ENCODE measurements at places on chromosomes 7 and 10.

GRCh38 chr7:50637725-50638643 lies 72.8 kb upstream of the DDC start:
- DNase-seq: no peak

DNA sequence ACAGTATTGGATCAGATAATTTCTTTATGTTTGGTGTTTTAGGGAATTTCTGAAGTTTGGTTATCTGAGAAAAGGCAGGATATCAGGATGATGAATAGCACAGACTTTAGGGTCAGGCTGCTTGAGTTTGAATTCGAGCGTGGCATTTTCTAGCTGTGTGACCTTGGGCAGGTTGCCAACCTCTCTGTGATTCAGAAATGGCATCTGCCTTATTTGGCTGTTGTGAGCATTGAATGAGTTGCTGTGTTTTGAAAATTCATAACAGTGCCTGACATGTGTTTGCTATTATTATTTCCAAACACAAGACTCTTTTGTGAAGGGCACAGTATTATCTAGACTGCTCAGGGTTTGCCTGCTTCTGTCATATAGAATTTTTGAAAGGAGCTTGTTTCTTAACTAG lies 66.9 kb downstream of the NXPH1 start:
- DNase-seq: no peak

DNA sequence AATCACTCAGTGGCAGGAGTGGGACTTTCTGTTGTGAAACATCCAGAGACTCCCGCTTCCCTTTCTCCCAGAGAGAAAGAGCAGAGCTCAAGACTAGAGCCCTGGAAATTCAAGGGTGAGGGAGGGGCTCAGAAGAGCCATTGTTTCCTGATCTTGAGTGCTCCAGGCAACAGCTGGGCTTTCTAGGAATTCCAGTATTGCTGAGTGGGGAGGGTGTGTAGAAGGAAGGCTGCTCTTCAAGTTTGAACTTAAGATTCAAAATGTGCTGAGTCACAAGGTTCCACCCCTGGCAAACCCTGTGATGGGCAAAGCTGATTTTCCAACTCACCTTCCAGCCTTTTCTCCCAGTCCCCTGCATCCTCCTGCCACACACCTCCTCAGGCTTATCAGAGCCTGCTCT lies 42.3 kb upstream of the MSRB2 start:
- no peak for DNase-seq

DNA sequence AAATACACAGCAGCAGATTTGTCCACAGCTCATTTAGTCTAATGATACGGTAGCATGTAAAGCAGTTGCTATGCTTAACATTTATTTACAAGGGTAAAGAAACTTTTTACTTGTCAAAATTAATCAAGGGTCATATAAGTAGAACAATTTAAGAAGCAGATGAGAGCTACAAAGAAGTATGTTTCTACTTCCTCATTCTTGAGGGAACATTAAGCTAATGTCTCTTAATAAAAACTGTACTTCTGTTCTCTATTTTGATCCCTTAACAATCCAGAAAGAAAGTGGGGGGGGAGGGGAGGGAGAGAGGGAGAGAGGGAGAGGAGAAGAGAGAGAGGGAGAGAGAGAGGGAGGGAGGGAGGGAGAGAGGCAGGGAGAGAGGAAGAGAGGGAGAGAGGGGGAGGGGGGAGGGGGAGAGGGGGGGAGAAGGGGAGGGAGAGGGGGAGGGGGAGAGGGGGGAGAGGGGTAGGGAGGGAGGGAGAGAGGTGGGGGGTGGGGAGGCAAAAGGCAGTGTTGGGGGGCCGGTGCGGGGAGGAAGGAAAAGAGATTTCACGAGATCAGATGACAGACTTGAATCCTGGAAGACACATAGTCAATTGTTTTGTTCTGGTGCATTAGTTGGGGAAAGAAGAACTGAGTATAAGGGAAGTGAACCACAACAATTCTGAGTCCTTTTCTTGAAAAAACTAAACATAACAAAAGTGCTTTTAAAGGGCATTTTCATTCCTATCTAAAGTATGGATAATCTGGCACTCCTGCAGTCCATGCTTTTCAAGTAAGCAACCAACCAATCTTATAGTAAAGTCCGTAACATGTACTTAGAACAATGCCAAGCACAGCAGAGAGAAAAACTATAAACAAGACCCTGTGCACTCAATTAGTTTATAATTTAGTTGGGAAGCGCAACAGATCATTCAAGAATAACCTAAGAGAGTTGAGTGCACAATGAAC lies 128.0 kb downstream of the USP6NL start:
- peak; percentile 50 for DNase-seq

GRCh38 chr10:61897671-61898434 lies 3.6 kb upstream of the ARID5B start:
- peak; percentile 51 for DNase-seq

GRCh38 chr7:151454932-151455530 lies 15.1 kb upstream of the CRYGN start:
- no peak for DNase-seq

DNA sequence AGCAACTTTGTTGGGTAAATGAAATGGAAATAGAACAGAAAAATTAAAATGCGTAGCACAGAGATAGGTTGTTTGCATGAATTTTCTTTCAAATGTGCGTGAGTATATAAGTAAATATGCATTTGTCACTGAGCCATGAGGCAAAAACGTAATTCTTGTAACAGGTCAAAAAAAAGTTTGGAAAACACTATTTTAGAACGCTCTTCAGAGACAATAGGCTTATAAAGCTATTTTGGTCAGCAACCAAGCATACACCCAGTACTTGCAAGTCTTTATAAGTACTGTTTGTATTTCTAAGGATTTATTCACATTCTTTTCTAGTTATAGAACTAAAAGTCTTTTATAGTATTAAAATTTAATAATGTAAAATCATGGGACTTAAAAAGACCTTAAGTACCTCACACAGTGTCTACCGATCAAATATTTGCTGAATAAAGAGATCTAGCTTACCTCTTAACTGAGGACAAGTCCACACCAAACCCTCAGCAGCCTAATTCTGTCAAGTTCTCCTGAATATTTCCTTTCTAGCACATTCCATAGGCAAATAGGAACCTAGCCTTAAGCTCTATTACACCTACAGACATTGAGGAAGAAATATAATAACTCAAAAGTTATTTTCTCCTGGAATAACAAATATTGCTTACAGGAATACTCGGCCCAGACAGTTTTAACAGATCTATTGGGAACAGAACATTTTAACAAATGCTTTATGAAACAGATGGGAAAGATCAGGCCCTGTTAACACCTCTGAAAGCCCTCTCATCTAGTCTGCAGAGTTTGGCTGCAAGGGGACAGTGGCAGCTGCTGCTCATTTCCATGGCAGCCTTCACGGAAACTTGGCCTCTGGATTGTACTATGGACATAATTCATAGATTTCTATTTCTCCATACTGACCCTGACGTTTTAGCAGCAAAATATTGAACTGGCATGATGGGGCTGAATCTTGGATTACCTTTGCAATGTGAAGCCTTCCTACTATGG lies 8.8 kb downstream of the CRPPA start:
- DNase-seq: no peak

GRCh38 chr7:46725136-46725535 lies 804.1 kb upstream of the IGFBP3 start:
- DNase-seq: no peak

DNA sequence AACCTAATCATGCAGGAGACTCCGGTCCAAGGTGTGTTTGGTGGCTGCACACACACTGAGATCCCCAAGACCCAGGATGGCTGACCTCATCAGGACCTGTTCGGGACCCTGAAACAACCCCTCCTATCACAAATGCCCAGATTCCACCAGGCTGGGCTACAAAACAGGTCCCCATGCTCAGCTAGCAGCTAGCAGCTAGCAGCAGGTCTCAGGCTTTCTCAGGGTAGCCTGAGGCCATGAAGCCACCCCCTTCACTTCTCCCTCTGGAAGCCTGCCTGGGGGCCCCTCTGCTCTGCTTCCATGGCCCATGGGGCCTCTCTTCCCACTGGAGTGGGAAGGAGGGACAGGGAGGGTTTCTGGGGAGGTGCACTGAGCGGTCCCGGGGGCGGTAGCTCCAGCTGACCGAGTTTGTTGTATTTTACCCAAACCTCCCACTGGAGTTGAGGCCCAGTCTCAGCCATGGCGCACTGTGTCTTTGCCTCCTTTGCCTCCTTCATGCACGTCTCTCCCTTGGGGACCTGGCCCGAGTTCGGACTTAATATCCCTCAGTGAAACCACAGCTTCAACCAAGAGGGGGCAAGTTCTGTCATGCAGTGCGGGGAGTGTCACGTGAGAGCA lies 95.1 kb upstream of the GPR26 start:
- no peak for DNase-seq

- no peak for DNase-seq
Measured at GRCh38 chr7:117479225-117480054, at the start of gene CFTR. TSS of gene CFTR (plus strand) at chr7:117480025. CDS start at chr7:117480095, 70 bp downstream.

DNA sequence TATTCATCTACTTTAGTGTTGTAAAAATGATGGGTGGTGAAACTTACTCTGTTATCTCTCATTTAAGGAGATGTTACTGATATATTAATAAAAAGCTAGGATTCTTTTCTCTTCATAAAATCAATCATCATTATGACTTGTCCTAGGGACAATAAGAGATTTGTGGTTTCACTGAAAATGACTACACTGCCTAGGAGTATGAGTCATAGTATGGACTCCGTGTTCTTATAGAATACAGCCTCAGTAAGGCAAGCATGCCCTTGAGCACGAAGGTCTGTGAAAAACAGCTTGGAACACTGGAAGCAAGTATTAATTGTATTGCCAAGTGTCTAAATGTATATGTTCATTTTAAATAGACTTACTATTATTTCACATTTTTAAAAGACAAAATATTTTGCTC lies 749.2 kb upstream of the PCDH15 start:
- DNase-seq: no peak

GRCh38 chr10:68600041-68600778 lies 40.1 kb downstream of the TET1 start:
- DNase-seq: peak; percentile 58

GRCh38 chr7:13846386-13846785 lies 143.1 kb downstream of the ETV1 start:
- no peak for DNase-seq

GRCh38 chr10:88913127-88913526 lies 33.1 kb downstream of the STAMBPL1 start:
- DNase-seq: no peak

- no peak for DNase-seq
Measured at GRCh38 chr7:16348251-16348650, 73.1 kb downstream of the CRPPA start.

GRCh38 chr7:72159911-72160310 lies 252.2 kb downstream of the CALN1 start:
- no peak for DNase-seq

GRCh38 chr7:138937484-138937883 lies 43.7 kb downstream of the KIAA1549 start:
- DNase-seq: no peak

DNA sequence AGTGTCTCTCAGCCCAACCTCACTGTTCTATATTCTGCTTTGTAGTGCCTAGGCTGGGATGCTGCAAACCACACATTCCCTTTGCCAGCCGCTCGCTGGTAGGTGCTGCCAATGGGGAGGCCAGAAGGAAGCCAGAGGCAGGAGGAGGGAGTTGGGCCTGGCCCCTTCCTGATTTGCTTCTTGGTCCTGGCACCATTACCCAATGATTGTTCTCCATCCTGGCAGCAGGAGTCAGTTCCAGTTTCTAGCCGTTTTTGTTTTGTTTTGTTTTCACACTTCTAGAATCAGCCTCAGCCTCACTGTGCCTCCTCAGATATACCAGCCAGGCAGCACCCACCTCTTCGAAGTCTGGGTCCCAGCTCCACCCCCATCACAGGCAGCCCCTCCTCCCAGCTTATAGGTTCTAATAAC lies 27.4 kb upstream of the LOXL4 start:
- DNase-seq: peak; percentile 60

DNA sequence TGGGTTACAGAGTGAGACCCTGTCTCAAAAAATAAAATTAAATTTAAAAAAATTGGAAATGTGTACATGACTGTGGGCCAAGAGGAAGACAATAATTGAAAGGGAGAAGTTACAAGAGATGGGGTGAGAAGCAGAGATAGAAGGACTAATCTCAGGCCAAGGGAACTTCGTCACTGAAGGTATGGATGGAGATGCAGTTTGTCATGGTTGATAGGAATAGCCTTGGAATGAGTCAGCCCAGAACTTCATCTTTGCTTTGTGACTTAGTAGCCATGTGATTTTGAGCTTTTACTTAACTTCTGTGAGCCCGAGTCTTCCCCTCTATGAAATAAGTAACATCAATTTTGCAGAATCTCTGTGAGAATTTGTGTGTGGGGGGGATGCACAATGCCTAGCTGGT lies 6.5 kb upstream of the PODXL start:
- no peak for DNase-seq

GRCh38 chr7:68394131-68394530 lies 1204.1 kb upstream of the AUTS2 start:
- no peak for DNase-seq

- DNase-seq: no peak
Measured at GRCh38 chr7:4523219-4523618, 158.9 kb upstream of the FOXK1 start.

DNA sequence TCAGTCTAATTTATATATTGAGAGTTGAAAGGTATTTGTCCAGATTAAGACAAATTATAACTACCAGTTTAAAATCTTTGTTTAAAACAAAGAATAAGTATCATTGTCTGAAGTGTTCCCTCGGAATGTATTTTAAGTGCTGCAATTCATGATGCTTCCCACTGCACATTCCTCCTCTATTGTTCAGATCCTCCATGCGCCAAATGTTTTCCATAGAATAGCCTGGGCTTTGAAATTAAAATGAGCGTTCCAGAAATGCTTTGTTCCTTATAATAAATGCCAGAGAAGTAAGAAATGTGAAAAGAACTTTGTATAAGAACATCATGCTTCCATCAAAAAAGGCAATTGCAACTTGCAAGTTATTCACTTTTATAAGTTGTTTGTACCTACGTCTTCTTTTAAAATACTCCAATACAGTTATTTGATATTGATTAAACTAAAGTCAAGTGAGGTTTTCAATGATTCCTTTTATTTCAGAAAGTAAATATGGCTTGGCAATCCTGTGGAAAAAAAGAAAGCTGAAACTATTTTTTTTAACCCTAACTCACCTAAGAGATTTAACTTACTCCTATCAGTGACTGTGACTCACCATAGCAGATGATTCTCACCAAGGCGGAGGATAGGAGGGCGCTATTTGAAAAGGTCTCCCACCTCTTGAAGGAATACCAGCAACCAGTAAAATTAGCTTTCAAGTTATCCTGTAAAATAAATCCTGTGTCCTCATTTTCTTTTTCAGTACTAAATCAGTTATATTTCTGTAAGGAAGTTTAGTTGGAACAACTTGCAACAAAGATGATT lies 85.8 kb downstream of the CTNNA3 start:
- DNase-seq: no peak

GRCh38 chr7:102395592-102395872 lies 631 bp upstream of the PRKRIP1 start:
- DNase-seq: no peak

GRCh38 chr10:56679578-56679977 lies 318.5 kb upstream of the ZWINT start:
- no peak for DNase-seq

- peak; percentile 27 for DNase-seq
Measured at GRCh38 chr10:61455656-61456055, 2.5 kb upstream of the TMEM26 start.

All from inflammatory macrophage (primary cell).